ENCODE measurements at places on chromosomes 11 and 22.
A peak's percentile ranks its signal among the peaks of the same experiment; 100 is the strongest.

GRCh38 chr11:99814738-99815137, 794.0 kb downstream of the CNTN5 start:
- no peak for DNase-seq

GRCh38 chr22:38964306-38964705, 6.9 kb downstream of the APOBEC3A start:
- DNase-seq = no peak

DNA sequence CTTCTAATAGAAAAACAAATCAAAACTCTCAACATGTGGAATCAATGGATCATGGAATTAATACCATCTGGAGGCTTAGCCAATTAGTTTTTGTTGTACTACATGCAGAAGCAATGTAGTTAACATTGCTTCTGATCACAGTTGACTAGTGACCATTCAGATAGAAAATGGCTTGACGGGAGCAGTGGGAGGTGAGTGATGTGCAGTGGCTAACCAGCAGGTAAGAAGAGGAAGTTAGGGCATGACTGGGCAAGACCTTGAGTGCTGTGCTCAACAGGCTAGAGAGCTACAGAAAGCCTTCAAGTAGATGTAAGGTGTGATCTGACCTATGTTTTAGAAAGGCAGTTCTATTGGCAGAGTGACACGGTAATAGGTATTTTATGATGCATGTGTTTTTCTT, 60.7 kb upstream of the ALKBH3 start:
- no peak for DNase-seq

- peak; percentile 79 for DNase-seq
Measured at GRCh38 chr11:72821920-72822799, 7.9 kb downstream of the ATG16L2 start.

DNA sequence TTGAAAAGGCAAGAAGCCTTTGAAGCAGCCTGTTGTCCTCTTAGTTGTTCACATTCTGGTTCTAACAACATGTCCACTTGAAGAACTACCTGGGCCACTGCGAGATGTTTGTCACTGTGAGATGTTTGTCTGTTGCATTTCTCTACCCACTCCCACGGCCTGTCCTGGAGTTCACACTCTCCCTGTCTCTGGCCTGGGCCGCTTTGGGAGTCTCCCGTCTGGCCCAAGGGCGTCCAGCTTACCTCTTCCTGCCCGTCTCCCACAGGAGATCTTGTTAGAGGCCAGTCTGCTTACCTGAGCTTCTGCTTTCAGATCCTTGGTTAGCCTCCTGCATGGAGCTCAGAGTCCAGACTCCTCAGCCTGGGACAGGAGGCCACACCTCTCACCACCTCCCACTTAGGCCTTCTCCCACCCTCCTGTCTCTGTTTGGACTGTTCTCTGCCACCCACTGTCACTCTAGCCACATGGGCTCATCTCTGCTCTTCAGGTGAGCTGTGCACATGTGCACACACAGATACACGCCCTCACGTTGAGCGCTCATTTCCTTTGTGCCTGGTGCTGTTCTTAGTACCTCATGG, 66.0 kb downstream of the TBC1D22A start:
- no peak for DNase-seq

- DNase-seq = no peak
Measured at GRCh38 chr11:113160808-113161124, 153.6 kb upstream of the TTC12 start.

- DNase-seq = no peak
Measured at GRCh38 chr11:16215352-16215751, 141.0 kb downstream of the SOX6 start.

GRCh38 chr11:34787895-34788294, 128.3 kb downstream of the APIP start:
- no peak for DNase-seq

- DNase-seq = no peak
Measured at GRCh38 chr11:29005401-29005980, 897.3 kb downstream of the METTL15 start.

DNA sequence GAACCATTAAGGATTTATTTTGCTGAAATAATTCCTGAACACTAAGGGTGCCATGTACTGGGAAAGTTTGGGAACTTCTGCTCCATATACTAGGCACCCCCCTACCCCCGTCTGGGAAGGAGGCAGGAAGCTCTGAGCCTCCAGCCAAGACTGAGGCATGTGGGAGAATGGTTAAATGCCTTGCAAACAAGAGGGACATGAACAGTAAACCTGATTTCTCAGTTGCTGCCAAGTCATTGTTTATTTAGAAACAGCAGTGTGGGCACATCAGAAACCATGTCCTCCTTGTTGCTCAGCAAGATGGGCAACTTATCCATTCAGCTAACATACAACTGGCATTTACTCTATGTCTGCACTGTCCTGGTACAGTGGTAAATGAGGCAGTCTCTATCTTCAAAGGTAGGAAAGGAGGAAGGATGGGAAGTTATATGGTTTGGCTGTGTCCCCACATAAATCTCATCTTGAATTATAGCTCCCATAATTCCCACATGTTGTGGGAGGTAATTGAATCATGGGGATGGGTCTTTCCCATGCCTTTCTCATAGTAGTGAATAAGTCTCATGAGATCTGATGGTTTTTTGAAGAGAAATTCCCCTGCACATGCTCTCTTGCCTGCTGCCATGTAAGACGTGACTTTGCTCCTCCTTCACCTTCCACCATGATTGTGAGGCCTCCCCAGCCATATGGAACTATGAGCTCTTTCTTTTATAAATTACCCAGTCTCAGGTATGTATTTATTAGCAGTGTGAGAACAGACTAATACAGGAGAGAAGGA, 459.1 kb downstream of the MIAT start:
- no peak for DNase-seq

- DNase-seq = no peak
Measured at GRCh38 chr11:86499723-86500129, 125.0 kb downstream of the CCDC81 start.

GRCh38 chr22:19886605-19887255, 32.1 kb upstream of the GNB1L start:
- DNase-seq = no peak

GRCh38 chr22:50032109-50032871, 19.7 kb upstream of the IL17REL start:
- no peak for DNase-seq

GRCh38 chr11:134120921-134121526, 52.2 kb downstream of the JAM3 start:
- no peak for DNase-seq

DNA sequence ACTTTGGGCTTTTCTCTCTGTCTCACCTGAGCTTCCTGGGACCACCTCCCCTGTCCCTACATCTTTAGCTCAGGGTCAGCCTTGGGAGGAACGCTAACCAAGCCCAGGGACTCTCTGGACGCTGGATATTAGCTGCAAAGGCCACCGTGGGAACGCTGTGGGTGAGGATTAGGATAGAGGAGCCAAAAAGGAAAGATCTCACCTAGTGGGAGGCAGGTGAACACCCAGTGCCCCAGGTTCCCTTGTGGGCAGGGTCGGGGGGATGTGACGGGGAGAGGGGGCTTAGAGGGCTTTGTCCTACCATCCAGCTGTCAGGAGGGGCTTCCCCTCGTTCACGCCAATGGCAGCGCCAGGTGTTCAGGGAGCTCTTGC, 50.2 kb downstream of the LINC01488 start:
- DNase-seq = no peak

DNA sequence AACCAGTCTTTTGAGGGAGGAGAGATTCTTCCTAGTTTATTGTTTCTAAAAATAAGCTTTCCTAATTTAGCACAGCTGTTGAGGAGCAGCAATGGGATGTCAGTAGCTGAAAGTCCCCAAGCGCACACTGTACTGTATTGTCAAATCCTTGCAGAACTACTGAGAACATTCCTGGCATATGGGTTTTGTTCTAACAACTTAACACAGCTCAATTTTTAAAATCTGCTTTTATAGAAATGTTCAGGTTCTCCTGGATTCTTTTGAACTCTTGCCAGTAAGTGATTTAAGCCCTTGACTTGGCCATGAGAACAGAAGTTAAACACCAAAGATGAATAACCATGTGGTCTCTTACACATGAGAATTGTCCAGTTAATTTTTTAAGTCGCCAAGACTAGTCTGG, 218.6 kb downstream of the FAT3 start:
- DNase-seq = no peak

- peak; percentile 41 for DNase-seq
Measured at GRCh38 chr22:22030493-22031182, 48.1 kb upstream of the TOP3B start.

DNA sequence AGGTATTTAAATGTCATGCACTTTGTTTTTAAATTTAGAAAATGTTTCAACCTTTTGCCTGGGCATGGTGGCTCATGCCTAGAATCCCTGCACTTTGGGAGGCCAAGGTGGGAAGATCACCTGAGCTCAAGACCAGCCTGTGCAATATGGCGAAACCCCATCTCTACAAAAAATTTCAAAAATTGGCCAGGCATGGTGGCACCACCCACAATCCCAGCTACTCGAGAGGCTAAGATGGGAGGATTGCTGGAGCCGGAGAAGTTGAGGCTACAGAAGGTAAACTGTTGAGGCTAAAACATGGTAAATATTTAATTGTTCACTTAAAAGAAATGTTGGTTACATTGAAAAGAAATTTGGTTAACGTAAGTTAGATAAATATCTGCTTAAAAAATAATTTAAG, 108.4 kb upstream of the IGLL5 start:
- no peak for DNase-seq

DNA sequence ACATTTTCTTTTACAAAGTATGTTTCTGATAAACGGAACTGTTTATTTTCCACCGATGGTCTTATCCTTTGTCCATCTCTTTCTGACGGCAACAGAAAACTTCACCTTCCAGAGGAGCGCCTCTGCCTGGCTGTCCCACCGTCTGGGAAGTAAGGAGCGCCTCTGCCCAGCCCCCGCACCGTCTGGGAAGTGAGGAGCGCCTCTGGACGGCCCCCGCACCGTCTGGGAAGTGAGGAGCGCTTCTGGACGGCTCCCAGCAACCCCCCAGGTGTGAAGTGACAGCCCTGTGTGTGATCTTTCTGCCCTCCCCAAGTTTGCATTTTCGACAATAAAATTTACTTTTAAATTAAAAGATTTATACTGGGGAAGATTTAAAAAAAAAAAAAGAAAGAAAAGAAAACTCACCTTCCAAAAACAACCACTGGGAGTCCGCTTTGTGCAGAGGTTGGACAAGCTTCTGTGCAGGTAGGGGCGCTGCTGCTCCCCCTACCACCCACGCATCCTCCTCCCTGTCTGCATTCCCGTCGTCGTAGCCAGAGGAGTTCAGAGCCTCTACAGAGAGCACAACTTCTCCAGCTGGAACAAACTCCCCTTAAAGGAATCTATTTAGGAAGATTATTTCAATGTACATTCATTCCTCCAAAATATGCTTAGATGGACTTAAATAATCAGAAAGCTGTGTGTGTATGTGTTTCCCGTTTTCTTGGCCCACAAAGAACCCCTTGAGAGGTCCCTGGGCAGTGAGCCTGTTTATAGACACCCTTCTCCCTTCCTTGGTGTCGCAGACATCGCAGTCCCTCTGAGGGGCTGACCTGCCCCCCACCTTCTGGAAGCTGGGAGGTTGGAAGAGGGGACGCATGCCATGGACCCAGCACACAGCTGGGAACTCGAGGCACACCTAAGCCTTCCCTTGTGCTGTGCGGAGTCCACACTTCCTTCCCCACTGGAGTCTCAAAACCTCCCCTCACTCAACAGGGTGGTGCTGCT, 849 bp upstream of the APOBEC3B start:
- no peak for DNase-seq

DNA sequence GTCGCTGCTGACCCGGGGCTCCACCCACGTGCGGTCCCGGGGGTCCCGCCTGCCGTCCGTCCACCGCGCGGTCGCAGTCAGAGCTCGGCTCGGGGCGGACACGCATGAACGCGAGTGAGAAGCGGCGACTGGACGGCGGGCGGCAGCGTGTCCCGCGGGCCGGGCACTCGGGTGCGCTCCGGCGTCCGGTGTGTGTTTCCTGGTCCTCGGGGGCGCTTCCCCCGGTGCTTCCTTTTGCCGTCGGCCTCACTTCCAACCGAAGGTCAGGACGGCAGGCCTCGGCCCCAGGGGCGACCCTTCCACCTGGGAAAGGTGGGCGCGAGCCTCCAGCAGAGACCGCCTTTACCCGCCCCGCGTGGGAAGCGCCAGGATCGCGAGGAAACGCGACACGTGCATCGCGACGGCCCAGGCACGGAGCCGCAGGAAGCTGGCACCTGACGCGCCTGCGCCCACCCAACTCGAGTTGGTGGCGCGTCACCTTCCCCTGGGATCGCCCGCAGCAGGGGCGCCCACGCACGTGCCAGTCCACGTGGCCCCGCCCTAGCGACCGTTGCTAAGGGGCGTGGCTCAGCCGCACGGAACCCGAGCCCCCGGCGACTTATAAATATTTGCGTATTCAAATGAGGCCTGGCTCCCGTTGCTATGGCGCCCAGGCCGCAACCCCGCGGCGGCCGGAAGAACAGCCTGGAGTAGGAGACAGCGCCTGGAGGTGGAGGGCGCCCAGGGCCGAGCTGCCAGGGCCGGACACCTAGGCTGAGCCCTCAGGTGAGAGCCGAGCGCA, at the start of gene LRRC56:
LRRC56 (plus strand) TSS at position 687 of the 781 bp plus-strand sequence. CDS start 3,158 bp downstream, outside the sequence.
- peak; percentile 99 for DNase-seq

GRCh38 chr11:132245403-132246385, 875.3 kb downstream of the NTM start:
- DNase-seq = no peak

GRCh38 chr11:65066315-65066714, 8.0 kb upstream of the NAALADL1 start:
- no peak for DNase-seq

- no peak for DNase-seq
Measured at GRCh38 chr11:128581561-128582272, 5.6 kb downstream of the ETS1 start.

- peak; percentile 56 for DNase-seq
Measured at GRCh38 chr22:44685384-44686056, 16.5 kb upstream of the PRR5 start.

DNA sequence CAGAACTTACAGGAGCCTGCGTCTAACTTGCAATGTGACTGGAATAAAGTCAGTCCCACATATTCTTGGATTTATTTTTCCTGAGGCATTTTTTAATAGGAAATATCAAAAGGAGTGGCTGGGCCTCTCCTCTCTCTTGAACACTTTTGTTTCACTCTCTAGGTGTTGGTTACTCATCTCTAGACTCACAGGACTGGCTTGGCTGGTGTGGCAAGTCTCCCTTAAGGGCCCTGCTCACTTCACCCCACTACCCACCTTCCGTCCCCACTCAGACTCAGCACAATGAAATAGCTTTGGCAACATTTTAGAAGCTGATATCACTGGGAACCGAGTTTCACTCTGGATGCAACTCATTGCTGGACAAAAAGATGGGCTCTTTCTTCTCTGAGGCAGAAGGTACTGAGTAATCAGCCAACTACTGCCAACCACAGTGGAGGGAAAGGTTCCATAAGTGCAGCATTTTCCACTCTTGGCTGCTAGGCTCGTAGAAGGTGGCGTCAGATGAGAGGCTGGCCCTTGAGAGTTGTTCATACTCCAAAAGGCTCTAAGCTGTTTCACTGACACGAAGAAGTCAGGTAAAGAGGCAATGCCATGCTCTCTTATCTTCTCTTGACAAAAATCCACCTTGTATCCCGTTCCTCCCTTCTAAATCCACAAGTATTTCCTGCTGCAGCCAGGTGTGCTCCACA, 390.6 kb downstream of the SOX6 start:
- DNase-seq = no peak

- DNase-seq = no peak
Measured at GRCh38 chr22:26053737-26054316, 115.4 kb upstream of the SEZ6L start.

- DNase-seq = no peak
Measured at GRCh38 chr22:48301421-48301820, 1526.3 kb downstream of the BRD1 start.

- DNase-seq = no peak
Measured at GRCh38 chr11:9574622-9575259, 1.3 kb downstream of the WEE1 start.

All from GM12892 (cell line).